Muscle of leg (tissue), 16 donors: ENCODE measurements at places on chromosomes 2 and 18.

DNA sequence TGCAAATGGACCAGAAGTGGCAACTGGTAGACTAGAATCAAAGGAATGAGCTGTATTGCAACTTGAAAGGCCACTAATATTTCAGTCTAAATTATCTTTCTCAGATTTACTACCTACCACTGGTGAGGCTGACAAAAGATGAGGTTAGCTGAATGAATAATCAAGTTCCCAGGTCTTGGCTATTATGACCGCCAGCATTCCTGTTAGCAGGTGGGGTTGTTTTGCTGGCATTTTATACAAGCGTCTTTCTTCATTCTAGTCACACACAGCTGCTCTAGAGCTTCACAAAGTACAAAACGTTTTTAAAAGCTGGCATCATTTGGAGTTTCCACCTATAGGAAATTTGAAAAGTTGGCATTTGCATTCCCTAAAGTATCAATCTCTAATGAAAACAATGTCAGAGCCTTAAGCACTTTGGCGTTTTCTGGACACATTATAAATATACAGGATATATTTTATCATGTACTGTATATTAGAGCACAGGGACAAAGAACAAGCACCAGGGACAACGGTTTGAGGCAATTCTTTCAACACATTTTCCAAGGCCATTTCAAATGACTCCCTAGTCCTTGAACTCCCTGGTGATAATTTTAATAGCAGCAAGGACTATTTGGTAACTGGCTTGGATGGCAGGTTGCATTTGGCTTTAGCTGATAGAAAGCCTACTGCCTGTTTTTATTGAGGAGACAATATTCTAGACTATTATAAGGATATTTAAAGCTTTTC is 410.2 kb upstream of the CHST9 start:
- DNase-seq = peak; percentile 56

DNA sequence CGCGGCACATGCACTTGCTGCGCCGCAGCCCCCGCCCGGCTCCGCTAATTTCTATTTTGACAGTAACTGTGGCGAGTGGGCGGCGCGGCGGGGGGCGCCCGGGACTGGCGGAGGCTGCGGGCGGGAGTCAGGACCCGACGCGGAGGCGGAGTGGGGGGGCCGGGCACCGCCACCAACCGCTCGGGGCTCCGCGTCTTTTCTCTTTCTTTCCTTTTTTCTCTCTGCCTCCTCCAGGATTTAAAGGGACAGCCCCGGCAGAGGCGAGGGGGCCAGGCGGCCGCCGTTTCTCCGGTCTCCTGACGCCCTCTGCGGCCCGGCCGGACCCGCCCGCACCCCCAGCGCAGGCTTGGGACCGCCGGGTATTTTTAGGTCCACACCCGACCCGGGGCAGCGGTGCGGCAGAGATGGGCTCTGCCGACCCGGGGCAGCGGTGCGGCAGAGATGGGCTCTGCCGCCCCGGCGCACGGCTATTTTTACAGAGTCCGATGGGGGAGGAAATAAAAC is 460 bp upstream of the ZBTB7C start:
- peak; percentile 69 for DNase-seq

- DNase-seq = peak; percentile 54
Observed at GRCh38 chr2:195559431-195559914, 97.6 kb upstream of the SLC39A10 start.

DNA sequence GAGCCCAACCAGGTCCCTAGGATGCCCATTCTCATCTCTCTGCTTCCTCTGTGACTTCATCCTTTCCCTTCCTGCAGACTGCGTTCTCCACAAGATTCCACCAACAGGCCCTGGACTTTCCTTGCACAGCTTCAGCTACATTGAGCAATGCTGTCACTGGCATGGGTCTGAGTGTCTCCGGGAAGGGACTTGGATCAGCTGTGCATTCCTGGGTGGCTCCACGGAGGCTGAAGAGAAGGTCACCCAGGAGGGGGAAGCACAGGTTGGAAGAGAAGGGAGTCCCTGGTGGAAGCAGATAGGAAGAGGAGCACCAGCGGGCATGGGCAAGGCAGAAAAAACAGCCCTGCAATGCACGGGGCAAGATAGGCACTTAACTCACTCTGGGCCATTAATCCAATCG is 140.5 kb downstream of the UXS1 start:
- DNase-seq = no peak

GRCh38 chr2:197926673-197927072 is 122.3 kb downstream of the PLCL1 start:
- DNase-seq = no peak

DNA sequence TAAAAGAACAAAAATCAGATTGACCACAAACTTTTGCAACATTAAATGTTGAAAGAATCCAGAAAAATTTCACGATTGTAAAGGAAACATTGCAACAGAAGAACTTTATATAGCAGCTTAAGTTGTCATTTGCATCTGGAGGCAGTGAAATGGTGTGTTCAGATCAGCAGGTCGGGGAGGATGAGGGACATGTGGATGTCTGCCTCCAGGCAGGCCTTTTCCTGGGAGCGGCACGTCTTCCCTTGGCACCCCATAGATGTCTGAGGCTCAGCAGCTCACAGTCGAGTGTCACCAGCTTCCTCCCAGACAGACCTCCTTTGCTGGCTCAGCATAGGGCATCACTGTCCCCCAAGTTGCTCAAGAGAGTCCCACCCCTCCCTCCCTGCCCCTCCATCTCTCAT is 44.3 kb upstream of the ASB1 start:
- no peak for DNase-seq

DNA sequence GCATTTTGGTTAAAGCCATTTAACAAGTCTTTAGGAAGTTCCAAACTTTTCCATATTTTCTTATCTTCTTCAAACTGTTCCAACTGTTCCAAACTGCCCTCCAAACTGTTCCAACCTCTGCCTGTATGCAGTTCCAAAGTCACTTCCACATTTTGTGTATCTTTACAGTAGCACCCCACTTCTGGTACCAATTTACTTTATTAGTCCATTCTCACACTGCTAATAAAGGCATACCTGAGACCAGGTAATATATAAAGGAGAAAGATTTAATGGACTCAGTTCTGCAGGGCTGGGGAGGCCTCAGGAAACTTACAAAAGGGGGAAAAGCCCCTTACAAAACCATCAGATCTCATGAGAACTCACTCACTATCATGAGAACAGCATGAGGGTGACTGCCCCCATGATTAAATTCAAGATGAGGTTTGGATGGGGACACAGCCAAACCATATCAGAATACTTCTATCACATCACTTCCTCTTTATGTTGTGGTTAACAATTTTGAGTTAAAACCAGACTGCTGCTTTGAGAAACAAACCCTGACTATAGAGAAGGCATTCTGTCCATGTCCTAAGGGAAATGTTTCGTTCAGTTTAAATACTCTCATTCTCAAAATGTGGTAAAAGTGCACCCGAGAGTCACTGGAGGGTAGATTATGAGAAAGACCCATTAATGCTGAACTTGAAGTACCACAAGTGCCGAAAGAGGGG is 11.0 kb downstream of the IL18R1 start:
- no peak for DNase-seq

DNA sequence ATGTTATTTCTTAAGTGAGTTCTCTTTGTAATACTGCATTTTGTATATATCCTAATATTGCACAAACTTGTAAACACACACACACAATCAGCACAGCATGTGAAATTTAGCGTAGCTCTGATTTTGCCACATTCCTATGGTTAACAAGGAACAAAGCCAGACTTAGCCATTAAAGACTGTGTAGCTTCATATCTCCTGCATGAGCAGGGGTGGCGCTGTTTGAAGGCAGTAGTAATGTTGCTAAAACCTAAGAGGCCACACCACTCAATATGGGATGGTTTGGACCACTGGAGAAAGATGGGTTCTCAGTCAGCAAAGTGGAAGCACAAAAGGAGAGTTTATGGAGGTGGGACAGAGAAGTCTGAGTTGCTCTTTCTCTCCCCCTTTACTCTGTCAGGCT is 61.1 kb upstream of the RND3 start:
- no peak for DNase-seq

DNA sequence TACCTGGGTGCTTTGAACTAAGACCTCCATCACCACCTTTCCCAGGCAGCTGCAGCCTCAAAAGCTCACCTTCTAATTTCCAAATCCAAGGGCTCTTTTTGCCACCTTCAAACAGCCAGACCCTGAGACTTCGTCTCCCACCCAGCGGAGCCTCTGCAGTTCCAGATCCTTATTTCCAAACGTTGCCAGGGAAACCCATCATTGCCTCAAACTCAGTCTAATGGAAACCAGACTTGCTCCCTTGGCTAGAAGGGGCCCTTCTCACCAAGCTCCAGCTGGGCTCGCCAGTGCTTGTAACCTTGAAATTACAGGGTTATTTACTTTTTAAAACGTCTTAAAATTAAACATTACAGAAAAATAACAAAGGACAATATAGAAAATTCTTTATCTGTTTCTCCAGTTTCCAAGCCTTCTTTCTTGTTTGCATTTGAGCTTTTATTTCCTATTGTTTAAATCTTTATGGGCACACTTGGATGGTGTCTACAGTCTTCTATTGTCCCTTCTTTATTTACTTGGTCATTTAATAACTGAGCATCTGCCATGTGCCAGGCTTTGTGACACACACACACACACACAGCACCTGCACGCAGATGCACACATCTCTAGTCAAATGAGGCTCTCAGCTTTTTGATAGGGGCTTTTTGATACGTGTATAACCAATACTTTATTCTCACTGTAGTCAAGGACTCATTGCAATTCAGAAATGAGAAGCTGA is 36.1 kb downstream of the TRPM8 start:
- peak; percentile 31 for DNase-seq

DNA sequence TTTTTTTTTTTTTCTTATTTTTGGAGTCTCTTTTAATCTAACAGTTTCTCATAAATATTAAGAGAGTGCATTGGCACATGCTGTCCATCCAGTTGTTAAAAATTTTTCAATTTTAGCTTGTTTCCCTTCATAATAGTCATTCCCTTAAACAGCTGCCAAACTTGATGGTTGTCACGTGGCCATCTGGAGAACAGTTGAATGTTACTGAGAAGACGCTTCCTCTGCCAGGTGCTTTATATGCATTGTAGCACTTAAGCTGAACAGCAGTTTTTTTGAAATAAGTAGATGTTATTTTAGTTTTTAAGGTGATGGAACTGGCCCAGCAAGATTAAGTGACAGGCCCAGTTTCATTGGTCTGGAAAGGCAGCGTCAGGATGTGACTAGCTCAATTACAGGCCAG is 3.3 kb downstream of the SMARCAL1 start:
- peak; percentile 91 for DNase-seq

GRCh38 chr2:151720521-151720920 is 13.8 kb downstream of the NEB start:
- DNase-seq = no peak

DNA sequence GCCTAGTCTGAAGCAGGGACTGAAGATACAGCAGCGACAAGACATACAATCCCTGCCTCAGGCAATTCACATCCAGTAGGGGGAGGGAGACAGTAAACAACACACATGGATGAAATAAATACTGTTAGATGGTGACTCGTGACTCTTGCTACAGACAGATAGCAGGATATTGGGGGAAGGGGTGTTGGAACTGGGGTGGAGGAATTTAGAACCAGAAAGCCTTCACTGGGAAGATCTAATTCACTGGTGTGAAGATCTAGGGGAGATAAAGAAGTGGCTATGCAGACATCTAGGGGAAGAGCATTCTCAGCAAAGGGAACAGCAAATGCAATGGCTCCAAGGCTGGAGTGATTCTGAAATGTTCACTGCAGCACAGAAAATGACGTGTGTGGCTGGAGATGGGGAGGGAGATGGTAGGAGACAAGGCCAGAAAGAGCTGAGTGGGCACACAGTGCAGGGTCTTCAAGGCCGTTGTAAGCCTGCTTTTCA is 52.6 kb upstream of the TMEM163 start:
- no peak for DNase-seq

GRCh38 chr2:221104361-221104811 is 467.7 kb downstream of the EPHA4 start:
- DNase-seq = peak; percentile 88

DNA sequence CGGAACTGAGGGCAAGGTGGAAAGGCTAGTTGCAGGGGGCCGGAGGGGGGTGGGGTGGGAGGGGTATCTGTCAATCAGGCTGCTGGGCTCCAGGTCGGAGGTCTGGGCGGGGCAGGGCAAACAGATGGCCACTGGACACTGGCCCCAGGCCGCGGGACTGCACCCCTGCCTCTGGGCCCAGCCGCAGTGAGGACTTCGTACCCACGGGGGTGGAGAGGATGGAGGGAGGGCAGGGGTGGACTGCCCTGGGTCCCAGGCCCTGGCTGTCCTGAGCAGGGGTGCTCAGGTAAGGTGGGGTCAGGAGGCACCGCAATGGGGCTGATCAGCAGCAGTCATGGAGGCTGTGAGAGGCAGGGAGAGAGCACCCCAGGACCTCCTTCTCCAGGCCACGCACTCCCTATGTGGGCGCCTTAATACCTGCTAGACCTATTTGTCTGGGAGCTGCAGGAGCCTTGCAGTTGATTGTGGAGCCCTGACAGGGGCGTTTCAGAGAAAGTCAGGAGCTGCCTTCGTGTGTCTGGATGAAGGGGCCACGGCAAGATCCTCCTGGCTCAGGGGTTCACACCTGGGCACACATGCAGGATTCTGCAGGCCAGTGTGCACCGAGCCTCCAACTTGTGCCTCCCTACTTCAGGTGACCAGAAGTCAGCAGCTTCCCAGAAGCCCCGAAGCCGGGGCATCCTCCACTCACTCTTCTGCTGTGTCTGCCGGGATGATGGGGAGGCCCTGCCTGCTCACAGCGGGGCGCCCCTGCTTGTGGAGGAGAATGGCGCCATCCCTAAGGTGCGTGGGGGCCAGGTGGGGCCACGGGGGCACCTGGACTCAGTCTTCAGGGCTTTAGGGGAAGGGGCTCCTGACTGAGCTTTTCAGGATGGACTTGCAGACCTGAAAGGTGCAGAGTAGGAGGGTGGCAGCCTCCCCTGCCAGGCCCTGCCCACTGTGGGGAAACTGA is 1.5 kb downstream of the CTDSP1 start:
- peak; percentile 24 for DNase-seq

GRCh38 chr18:30705943-30706342 is 336.6 kb downstream of the DSC3 start:
- DNase-seq = no peak

GRCh38 chr2:66683599-66683998 is 248.7 kb downstream of the MEIS1 start:
- no peak for DNase-seq

GRCh38 chr2:118053681-118054080 is 34.6 kb upstream of the INSIG2 start:
- no peak for DNase-seq

DNA sequence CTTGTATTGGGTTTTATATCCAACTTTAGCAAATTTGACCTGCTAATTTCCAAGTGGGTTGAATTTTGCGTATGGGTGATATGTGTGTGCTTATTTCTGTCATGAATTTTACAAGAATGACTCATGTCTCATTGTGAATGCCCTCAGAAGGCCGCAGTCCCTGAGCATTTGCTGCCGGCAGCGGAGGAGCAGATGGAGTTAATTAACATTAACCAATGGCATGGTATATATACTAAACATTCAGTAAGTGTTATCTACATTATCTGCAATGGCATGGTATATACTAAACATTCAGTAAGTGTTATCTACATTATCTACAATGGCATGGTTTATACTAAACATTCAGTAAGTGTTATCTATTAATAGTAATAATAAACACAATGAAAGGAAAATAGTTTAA is 90.1 kb downstream of the DOK6 start:
- DNase-seq = no peak
